Osteocyte (in vitro differentiated cells): ENCODE measurements at places on chromosomes 7 and 10. TPM values are rescaled to one million over a fixed set of nuclear protein-coding genes. Genes with fewer than 3 reads are reported as not detected.

LDB3 gene
- 0.37 and 0.46 TPM in 2 replicates for total RNA-seq

PAX4 gene
- total RNA-seq, result not detected in 2 replicates

CYP2W1 gene
- total RNA-seq, result not detected in 2 replicates

GRCh38 chr7:71507680-71508602 lies 376.0 kb downstream of the GALNT17 start:
- H3K36me3 ChIP-seq, result no peaks in the 10 kb centered on the region
- no peaks in the 10 kb centered on the region for H3K4me1 ChIP-seq
- DNase-seq, result no peak
- no peaks in the 10 kb centered on the region for H3K27me3 ChIP-seq
- no peak overlapping the region for H3K4me3 ChIP-seq
- H3K27ac ChIP-seq, result no peak overlapping the region

DNA sequence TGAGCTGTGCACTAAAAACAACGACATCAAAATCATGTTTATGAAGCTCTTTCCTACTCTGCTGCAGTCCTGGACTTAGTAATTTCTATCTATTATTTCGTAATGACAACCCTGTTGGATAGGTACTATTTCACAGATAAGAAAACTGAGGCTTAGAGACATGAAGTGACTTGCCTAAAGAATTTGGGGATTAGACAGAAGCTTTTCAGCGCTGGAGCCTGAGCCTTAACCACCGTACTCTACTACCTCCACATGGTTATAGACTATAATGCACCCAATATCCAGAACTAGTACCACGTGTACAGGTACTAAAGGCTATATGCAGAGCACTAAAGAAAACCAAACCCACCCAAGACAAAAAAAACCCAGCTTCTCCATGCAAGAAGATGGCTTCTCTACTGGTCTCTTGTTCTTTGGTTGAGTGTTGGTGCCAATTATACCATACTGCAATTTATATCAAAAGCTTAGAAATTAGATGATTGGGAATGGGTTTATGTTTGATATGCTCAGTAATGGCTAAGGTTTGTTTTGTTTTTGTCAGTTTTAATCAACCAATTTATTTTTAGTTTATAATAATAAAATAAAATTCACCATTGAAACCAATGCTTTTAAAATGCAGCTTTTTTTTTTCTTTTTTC lies 6.5 kb upstream of the SNX10 start:
- H3K36me3 ChIP-seq, result no peaks in the 10 kb centered on the region
- no peaks in the 10 kb centered on the region for H3K4me1 ChIP-seq
- H3K27ac ChIP-seq, result no peak overlapping the region
- H3K4me3 ChIP-seq, result no peak overlapping the region
- H3K27me3 ChIP-seq, result peaks cover 22% of the 10 kb centered on the region
- DNase-seq, result no peak

GRCh38 chr7:34260279-34260678 lies 354.9 kb downstream of the BMPER start:
- no peaks in the 10 kb centered on the region for H3K36me3 ChIP-seq
- no peak overlapping the region for H3K4me3 ChIP-seq
- peaks cover 6% of the 10 kb centered on the region for H3K4me1 ChIP-seq
- peaks cover 6% of the 10 kb centered on the region for H3K27me3 ChIP-seq

GRCh38 chr7:143354376-143354775 lies 8.1 kb downstream of the FAM131B start:
- no peak overlapping the region for H3K4me3 ChIP-seq
- H3K27me3 ChIP-seq, result peaks cover 21% of the 10 kb centered on the region
- peaks cover 3% of the 10 kb centered on the region for H3K4me1 ChIP-seq
- no peak for DNase-seq
- no peak overlapping the region for H3K27ac ChIP-seq

- H3K36me3 ChIP-seq, result no peaks in the 10 kb centered on the region
- no peak for DNase-seq
- H3K4me3 ChIP-seq, result no peak overlapping the region
- no peak overlapping the region for H3K27ac ChIP-seq
- no peaks in the 10 kb centered on the region for H3K4me1 ChIP-seq
- peaks cover 3% of the 10 kb centered on the region for H3K27me3 ChIP-seq
Observed at GRCh38 chr7:22452142-22452959, 47.6 kb downstream of the STEAP1B start.
